Nasal cavity respiratory epithelium epithelial cell of viscerocranial mucosa (primary cell): ENCODE measurements at places on chromosomes 11 and 22. TPM values are rescaled to one million over a fixed set of nuclear protein-coding genes. Genes with fewer than 3 reads are reported as not detected.

SMTNL1 gene
- not detected in 2 replicates for total RNA-seq

SNX32 gene
- 0.68 and 1.2 TPM in 2 replicates for total RNA-seq

CBLIF gene
- not detected in 2 replicates for total RNA-seq

ACR gene
- total RNA-seq, result under 0.01 and 0.14 TPM in 2 replicates

MAP6 gene
- under 0.01 and 0.50 TPM in 2 replicates for total RNA-seq

CD3G gene
- not detected in 2 replicates for total RNA-seq

SLC22A12 gene
- not detected in 2 replicates for total RNA-seq

SLC22A8 gene
- total RNA-seq, result not detected in 2 replicates

C1QTNF4 gene
- total RNA-seq, result under 0.01 TPM in 1 of 2 replicates, not detected in the other

SNX19 gene
- 34.9 and 109 TPM in 2 replicates for total RNA-seq

GAL3ST3 gene
- total RNA-seq, result not detected in 2 replicates

MS4A13 gene
- total RNA-seq, result not detected in 2 replicates

DGCR6 gene
- 1.00 and 2.1 TPM in 2 replicates for total RNA-seq

GAL gene
- total RNA-seq, result 0.28 and 1.4 TPM in 2 replicates

GAB4 gene
- not detected in 2 replicates for total RNA-seq

TYR gene
- total RNA-seq, result not detected in 2 replicates

TLCD5 gene
- 1.4 and 2.2 TPM in 2 replicates for total RNA-seq

KCNK4 gene
- total RNA-seq, result not detected in 2 replicates

APLNR gene
- total RNA-seq, result not detected in 2 replicates

FIBIN gene
- 16.7 and 24.2 TPM in 2 replicates for total RNA-seq

SORL1 gene
- total RNA-seq, result 31.8 and 34.2 TPM in 2 replicates
